ENCODE measurements at places on chromosomes 3 and 15.

- no peaks in the 10 kb centered on the region for H3K36me3 ChIP-seq
- H3K27ac ChIP-seq = no peak overlapping the region
- no peaks in the 10 kb centered on the region for H3K27me3 ChIP-seq
- ATAC-seq = no peak
- H3K4me3 ChIP-seq = no peak overlapping the region
Measured at GRCh38 chr3:190526787-190527762, 13.2 kb downstream of the IL1RAP start.

GRCh38 chr15:50113187-50113505 lies 5.9 kb downstream of the ATP8B4 start:
- no peaks in the 10 kb centered on the region for H3K36me3 ChIP-seq
- H3K27ac ChIP-seq = no peak overlapping the region
- no peaks in the 10 kb centered on the region for H3K4me1 ChIP-seq
- no peak for ATAC-seq
- H3K27me3 ChIP-seq = no peaks in the 10 kb centered on the region

DNA sequence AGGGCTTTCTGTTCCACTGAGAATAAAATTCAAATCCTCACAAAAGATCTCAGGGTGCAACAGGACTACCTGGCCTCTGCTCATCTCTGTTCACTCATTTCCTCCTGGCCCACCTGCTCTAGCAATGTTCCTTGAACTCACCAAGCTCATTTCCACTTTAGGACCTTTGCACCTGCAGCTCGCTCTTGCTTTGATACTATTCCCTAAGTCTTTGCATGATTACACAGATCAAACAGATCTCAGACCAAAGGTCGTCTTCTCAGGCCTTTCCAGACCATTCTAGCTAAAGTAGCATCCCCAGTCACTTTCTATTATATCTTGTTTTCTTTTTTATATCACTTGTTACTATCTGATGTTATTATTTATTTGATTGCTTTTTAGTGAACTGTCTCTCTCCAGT lies 54.7 kb downstream of the B3GNT5 start:
- H3K4me3 ChIP-seq = no peak overlapping the region
- H3K27me3 ChIP-seq = no peaks in the 10 kb centered on the region
- H3K36me3 ChIP-seq = no peaks in the 10 kb centered on the region
- no peak overlapping the region for H3K27ac ChIP-seq

DNA sequence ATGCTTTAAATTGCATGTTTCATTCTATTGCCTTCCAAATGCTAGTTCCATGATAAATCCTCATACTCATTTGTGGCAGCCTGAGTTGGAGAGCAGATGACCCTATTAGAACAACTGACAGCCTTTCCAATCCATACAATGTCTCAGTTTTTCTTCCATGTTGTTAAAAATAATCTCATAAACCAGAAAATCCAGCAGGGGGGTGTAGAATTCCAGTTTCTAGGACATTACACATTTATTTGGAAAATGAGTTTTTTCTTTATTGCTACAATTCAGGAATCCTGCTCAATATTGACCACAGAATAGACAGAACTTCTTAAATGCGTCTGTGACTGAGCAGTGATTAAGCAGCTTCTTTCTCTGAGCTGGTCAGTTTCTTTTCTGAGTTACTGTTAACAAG lies 174.2 kb upstream of the ATP10A start:
- H3K27ac ChIP-seq = no peak overlapping the region
- no peaks in the 10 kb centered on the region for H3K27me3 ChIP-seq
- no peaks in the 10 kb centered on the region for H3K4me1 ChIP-seq
- ATAC-seq = no peak

- no peaks in the 10 kb centered on the region for H3K36me3 ChIP-seq
- H3K4me3 ChIP-seq = no peak overlapping the region
- ATAC-seq = peak; percentile 32
- no peak overlapping the region for H3K27ac ChIP-seq
- H3K4me1 ChIP-seq = no peaks in the 10 kb centered on the region
- H3K27me3 ChIP-seq = no peaks in the 10 kb centered on the region
Measured at GRCh38 chr15:30922480-30923311, 19.0 kb downstream of the FAN1 start.

DNA sequence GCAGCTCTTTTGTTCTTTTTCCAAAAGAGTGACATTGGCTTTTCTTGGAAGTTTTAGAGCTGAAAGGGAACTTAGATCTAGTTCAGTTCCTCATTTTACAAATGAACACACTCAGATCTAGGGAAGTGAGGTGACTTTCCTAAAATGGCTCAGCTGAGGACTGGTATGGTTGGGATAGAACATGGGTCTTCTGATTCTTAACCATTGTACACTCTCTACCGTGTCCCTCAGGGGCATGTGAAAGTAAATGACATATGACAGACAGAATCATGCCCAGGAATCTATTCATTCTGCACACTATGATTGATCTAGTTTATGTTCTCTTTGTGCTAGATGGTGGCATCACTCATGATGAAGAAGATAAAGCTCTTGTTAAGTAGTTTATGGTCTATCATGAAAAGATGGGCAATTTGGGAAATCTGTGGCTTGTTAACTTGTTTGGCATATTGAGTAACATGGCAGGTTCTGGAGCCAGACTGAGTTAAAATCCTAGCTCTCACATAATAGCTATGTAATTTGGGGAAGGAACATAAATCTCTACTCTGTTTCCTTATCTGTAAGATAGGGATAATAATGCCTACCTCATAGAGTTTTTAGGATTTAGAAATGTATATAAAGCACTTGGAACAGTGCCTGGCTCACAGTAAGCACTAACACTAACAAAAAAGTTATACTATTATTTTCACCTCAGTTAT lies 30.9 kb downstream of the UBE2E1 start:
- H3K36me3 ChIP-seq = no peaks in the 10 kb centered on the region
- H3K4me3 ChIP-seq = no peak overlapping the region
- no peak overlapping the region for H3K27ac ChIP-seq
- peaks cover 7% of the 10 kb centered on the region for H3K4me1 ChIP-seq
- no peaks in the 10 kb centered on the region for H3K27me3 ChIP-seq

- H3K27me3 ChIP-seq = peaks cover 61% of the 10 kb centered on the region
- no peaks in the 10 kb centered on the region for H3K4me1 ChIP-seq
- ATAC-seq = no peak
- no peak overlapping the region for H3K27ac ChIP-seq
- H3K4me3 ChIP-seq = no peak overlapping the region
Measured at GRCh38 chr15:74295800-74296199, 59.7 kb downstream of the CCDC33 start.

DNA sequence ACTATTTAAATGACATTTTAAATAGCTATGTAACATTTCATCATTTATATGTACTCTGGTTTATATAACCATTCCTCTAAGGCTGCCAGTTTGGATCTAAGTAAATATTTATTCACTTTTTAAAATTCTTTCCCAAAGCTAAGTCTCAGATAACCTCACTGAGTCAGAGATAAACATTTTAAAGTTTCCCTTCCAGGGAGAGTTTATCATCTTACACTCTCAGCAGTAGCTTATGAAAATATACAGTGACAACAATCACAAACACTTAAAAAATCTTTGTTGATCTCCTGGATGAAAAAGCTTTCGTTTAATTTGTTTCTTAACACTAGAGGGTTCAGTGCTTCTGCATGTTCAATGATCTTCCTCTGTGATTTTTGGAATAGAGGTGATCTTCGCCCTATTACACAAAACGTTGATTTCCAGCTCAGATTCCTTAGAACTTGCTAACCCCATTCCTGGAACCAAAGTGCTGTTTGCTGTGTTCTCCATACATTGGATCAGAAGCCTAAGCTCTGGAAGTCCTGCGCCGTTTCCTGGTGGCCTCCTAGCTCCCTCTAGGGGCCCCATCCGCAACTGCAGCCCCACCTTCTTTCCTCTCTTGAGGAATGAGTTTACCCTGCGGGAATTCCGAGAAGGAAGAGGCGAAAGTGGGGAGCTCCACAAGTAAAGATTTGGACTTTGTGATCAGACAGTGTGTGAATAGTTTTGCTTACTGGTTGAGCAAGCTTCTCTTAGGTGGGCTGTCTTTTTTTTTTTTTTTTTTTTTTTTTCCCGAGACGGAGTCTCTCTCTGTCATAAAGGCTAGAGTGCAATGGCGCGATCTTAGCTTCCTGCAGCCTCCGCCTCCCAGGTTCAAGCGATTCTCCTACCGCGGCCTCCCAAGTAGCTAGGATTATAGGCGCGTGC lies 29.3 kb upstream of the SACM1L start:
- peaks cover 3% of the 10 kb centered on the region for H3K4me1 ChIP-seq
- no peak overlapping the region for H3K27ac ChIP-seq
- no peak overlapping the region for H3K4me3 ChIP-seq
- H3K36me3 ChIP-seq = no peaks in the 10 kb centered on the region
- peak; percentile 49 for ATAC-seq

- H3K36me3 ChIP-seq = no peaks in the 10 kb centered on the region
- H3K27me3 ChIP-seq = no peaks in the 10 kb centered on the region
- no peak for ATAC-seq
- H3K27ac ChIP-seq = no peak overlapping the region
- H3K4me1 ChIP-seq = no peaks in the 10 kb centered on the region
Measured at GRCh38 chr15:94653071-94653470, 421.7 kb downstream of the MCTP2 start.

GRCh38 chr3:172903642-172904320 lies 153.3 kb downstream of the ECT2 start:
- H3K27me3 ChIP-seq = no peaks in the 10 kb centered on the region
- no peak overlapping the region for H3K4me3 ChIP-seq
- ATAC-seq = no peak
- H3K36me3 ChIP-seq = no peaks in the 10 kb centered on the region
- no peaks in the 10 kb centered on the region for H3K4me1 ChIP-seq
- H3K27ac ChIP-seq = no peak overlapping the region

- peak overlapping the region; percentile 54 for H3K4me3 ChIP-seq
- H3K36me3 ChIP-seq = no peaks in the 10 kb centered on the region
- no peaks in the 10 kb centered on the region for H3K27me3 ChIP-seq
- H3K27ac ChIP-seq = peak overlapping the region; percentile 78
Measured at GRCh38 chr3:114454551-114455251, 160.9 kb downstream of the TIGIT start.

- ATAC-seq = no peak
- H3K27me3 ChIP-seq = no peaks in the 10 kb centered on the region
- H3K4me1 ChIP-seq = no peaks in the 10 kb centered on the region
- H3K36me3 ChIP-seq = no peaks in the 10 kb centered on the region
- no peak overlapping the region for H3K27ac ChIP-seq
Measured at GRCh38 chr3:105729667-105730066, 139.1 kb downstream of the CBLB start.

GRCh38 chr15:88995449-88995848 lies 82.3 kb upstream of the MFGE8 start:
- no peak overlapping the region for H3K4me3 ChIP-seq
- no peaks in the 10 kb centered on the region for H3K27me3 ChIP-seq
- no peaks in the 10 kb centered on the region for H3K36me3 ChIP-seq
- ATAC-seq = no peak

DNA sequence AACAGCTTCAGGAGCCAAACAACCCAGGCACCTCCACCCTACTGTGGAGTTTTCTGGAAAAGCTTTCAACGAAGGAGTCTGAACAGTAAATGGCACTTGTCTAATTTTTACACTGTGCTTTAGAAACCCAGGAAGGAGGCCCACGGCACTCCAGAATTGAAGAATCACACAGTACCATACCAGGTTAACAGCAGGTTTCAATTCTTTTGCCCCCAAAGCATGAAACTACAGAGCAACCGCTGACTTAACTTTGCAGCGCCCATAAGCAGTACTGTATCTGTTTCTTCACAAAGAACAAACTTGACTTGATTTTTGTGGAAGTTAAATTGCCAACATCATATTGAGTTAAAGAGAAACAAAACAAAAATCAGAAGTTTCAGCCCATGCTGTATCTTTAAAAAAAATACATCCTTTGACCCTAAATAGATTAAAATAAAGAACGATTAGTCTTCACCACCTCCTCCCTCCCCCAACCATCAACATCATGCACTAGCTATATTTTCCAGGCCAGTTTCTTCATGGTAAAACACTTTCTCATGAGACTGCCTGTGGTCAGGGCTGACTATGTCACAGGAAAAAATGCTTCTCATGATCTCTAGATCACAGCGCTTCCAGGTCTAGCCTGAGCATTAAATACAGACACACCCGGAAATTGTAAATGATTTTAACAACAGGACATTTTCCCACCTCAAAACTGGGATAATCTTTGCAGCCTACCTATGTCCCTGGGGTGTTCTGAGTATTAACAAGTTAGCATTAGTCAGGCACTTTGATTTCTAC lies 456.3 kb downstream of the FOXP1 start:
- ATAC-seq = no peak
- H3K36me3 ChIP-seq = no peaks in the 10 kb centered on the region
- peaks cover 16% of the 10 kb centered on the region for H3K4me1 ChIP-seq
- H3K27me3 ChIP-seq = no peaks in the 10 kb centered on the region

DNA sequence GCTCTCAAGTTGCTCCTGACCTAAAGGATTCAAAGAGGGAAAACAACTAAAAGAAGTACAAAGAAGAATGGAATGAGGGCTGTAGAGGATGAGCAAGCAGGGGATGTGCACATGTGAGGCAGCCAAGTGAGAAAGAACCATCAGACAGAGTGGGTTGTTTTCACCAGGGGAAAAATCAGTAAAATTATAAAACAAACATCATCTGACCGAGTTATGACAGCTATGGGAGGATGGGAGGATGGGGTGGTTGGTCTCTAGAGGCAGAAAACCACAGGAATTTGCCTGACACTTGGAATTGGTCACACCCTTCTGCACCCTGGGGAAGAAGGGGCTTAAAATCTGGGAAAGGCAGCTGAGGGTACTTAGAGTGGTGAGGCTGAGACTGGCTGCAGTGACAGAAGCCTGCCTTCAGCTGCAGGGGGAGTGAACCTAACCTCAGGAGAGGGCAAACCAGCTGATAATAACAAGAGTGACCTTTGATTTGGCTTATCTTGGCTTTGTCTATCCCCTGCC lies 10.1 kb downstream of the ARHGAP31 start:
- H3K4me1 ChIP-seq = peaks cover 42% of the 10 kb centered on the region
- no peak for ATAC-seq
- H3K27me3 ChIP-seq = no peaks in the 10 kb centered on the region
- peak overlapping the region; percentile 11 for H3K27ac ChIP-seq
- peaks cover 10% of the 10 kb centered on the region for H3K36me3 ChIP-seq

- H3K27me3 ChIP-seq = no peaks in the 10 kb centered on the region
- H3K27ac ChIP-seq = peak overlapping the region; percentile 22
- no peaks in the 10 kb centered on the region for H3K36me3 ChIP-seq
- no peak for ATAC-seq
Measured at GRCh38 chr15:39594446-39595337, 13.8 kb downstream of the THBS1 start.

- no peaks in the 10 kb centered on the region for H3K36me3 ChIP-seq
- no peak overlapping the region for H3K4me3 ChIP-seq
- H3K27me3 ChIP-seq = peaks cover 25% of the 10 kb centered on the region
- no peak for ATAC-seq
Measured at GRCh38 chr3:140754936-140755335, 77.1 kb downstream of the TRIM42 start.
